GM12878 (cell line): ENCODE measurements at places on chromosomes 1 and 21.

GRCh38 chr1:96416111-96416595 lies 305.4 kb upstream of the PTBP2 start:
- DNase-seq = no peak

GRCh38 chr1:79981481-79981880 lies 975.0 kb upstream of the ADGRL4 start:
- no peak for DNase-seq

GRCh38 chr1:6248932-6249738 lies 5.2 kb downstream of the HES3 start:
- DNase-seq = no peak

DNA sequence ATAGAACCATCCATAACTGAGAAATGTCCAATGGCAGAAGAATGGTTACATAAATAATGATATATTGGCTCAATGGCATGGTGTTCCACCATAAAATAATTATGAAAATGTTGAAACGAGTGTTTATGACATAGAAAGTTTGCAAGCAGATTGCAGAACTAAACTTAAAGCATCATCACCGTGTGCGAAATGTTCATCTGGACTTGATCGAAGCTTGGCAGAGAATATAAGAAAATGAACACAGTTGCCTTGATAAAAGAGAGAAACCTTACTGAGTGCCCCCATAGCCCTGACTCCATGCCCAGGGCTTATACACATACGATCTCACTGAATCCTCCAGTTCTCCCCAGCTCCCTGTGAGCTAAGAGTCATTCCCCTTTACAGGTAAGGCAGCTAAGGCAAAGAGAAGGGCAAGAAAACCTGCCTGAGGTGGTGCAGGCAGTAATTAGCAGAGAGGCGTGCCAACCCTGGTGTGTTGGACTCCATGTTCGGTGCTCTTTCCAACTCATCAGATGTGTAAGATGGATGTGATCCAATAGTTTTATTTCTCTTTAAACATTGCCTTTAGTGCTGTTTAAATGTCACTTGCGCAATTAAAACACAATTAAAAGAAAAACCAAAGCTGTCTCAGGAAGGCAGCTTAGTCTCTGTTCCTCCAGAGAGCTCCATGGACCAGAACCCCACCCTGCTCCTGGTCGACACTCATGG lies 21.8 kb upstream of the SPOCD1 start:
- DNase-seq = no peak

DNA sequence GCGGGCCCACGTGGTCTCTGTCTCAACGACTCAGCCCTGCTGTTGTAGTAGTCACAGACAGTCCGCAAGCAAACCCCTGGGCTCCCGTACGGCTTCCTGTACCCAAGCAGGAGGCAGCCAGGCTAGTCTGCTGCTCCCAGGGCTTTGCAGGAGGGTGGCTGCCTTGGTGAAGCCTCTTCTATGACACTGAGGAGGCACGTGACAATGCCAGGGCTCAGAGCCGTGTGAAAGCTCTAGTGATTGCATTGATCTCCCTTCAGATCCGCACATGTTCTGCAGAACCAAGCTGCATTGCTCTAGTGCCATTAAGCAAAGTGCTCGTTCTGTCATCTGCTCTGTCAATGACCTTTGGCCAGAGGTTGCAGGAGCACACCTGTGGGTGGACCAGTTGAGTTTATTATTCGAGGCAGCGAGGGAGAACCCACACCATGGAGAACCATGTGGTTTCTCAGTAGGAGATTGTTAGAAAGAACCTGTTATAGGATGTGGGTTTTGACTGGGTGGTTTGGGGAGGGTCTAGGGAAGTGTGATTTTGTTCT lies 18.0 kb downstream of the UMODL1 start:
- no peak for DNase-seq

GRCh38 chr1:147771226-147772125 lies 11.1 kb upstream of the GJA5 start:
- no peak for DNase-seq
